ENCODE measurements at places on chromosomes 5 and 9. TPM values are rescaled to one million over a fixed set of nuclear protein-coding genes. Genes with fewer than 3 reads are reported as not detected.

SLC45A2 gene
- total RNA-seq: not detected

GRCh38 chr9:3700772-3701171, 175.0 kb upstream of the RFX3 start:
- DNase-seq: no peak

ENC1 gene
- total RNA-seq: 37.0 TPM

IL7R gene
- total RNA-seq: 0.90 TPM

- no peak for DNase-seq
These were observed 12.4 kb downstream of the AHRR start for GRCh38 chr5:333945-334344.

DNA sequence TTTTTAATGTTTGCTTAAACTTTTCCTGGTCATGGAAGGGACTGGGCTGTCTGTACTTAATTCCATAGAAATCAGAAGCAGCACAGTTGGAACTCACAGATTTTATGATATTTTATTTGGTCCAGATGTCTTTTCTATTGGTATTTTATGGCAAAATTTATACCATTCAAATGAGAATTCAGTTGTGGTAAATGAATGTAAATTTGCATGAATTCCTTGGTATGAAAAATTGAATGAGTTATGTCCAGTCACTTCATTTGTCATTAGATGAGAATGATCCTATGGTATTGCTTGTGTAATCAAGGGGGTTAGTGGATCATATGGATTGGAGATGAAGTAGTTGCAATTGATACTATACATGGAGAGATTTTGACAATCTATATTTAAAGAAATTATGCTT, 188.0 kb downstream of the KDM4C start:
- DNase-seq: no peak

DNA sequence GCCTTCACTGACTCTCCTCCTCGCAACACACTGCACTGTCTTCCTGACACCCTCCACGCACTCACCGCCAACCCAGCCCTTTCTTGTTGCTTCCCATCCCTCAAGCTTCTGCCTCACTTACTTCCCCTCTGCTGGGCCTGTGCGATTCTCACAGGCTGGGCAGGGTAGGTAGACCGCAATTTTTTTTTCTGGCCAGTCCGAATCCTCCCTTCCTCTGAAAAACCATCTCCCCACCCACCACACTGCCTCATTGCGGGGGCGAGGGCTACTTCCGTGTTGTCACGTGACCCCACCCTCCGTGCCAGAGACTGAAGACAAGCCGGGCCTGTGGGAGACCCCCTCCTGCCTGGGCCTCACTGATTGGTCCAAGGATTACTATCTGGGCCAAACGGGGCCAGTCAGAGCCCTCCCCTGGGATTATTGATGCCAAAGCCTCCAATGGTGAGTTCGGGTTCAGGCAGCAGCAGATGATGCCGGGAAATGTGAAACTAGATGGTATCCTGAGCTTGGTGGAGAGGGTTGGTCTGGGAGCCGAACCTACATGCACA, 73.1 kb downstream of the STK10 start:
- DNase-seq: no peak

DNA sequence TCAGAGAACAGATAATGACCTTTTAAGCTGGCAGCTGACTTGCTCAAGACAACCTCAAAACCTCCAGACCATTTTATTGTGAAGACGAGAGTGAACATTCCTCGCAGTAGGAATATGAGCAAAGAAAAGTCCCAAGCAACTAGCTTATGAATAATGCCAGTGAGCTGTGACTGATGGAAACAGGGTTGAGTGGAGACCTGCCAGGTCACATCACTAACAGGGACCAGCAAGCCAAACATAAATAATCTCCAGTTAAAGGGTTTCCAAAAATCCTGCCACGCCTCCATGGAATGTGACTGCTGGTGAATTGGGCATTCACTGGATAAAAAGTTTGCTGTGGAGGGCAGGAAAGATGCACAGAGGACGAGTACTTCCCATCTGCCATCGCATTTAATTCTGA, 185.4 kb downstream of the CRB2 start:
- DNase-seq: no peak
